Thoracic aorta (tissue), 2 donors: ENCODE measurements at places on chromosomes 6 and 20.
A peak's percentile ranks its signal among the peaks of the same experiment; 100 is the strongest.

- DNase-seq = no peak
These were observed 118.4 kb downstream of the MYLK4 start for GRCh38 chr6:2632368-2632767.

DNA sequence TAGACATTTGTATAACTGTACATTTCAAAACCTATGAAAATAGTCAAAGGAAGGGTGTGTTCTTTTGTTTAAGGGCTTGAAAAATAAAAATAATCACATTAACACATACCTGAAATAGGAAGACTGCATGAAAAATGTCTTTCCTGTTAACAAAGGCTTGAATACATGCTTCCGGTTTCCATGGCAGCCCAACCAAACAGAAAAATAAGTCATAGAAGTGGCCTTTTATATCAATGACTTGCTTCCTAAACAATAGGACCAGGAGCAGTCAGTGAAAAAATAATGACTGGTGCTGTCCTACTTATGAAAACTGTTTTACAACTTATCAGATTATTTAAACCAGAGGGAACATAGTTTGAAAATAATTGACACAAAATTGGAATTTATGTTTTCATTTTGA is 412.6 kb upstream of the PLCB4 start:
- no peak for DNase-seq

- no peak for DNase-seq
These were observed 23.4 kb upstream of the TRDN start for GRCh38 chr6:123659960-123660748.

GRCh38 chr20:651713-652614 is 1.0 kb downstream of the SRXN1 start:
- no peak for DNase-seq

DNA sequence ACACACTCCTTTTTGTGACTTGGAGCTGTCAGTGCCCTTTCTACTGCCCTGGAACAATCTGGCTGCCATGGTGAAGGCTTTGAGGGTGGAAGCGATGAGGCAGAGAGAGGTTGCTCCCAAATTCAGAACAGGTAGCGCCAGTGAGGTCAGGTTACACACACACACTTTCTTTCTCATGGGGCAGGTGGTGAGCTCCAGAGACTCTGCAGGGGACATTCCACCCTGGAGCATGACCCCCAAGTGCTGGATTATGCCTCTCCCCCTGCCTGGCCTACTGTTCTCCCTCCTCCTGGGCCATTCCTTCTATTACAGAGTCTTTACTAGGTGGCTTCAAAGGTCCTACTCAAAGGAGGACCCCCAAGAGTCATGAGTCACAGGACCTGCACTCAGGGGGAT is 98.0 kb downstream of the EYA2 start:
- DNase-seq = no peak

DNA sequence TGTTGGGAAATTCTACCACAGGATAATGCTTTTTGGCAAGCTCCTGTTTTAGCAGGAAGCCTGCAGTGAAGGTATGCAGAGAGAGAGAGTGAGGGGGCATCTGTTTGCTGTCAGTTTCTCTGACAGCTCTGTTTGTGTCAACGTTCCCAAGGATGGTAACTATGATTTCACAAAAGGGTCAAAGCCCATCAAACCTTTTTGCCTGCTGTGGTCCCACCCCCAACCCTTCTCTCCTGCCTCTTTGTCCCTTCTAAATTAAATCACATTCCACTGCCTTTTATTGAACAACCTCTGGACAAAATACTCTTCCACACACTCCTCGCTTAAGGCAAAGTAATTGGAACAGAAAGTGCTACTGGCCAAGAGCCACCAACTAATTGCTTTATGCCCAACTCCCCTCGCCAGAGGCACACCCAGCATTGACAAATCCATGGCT is 128.3 kb downstream of the TSHZ2 start:
- DNase-seq = no peak

GRCh38 chr6:18166312-18167036 is 11.3 kb downstream of the KDM1B start:
- no peak for DNase-seq

DNA sequence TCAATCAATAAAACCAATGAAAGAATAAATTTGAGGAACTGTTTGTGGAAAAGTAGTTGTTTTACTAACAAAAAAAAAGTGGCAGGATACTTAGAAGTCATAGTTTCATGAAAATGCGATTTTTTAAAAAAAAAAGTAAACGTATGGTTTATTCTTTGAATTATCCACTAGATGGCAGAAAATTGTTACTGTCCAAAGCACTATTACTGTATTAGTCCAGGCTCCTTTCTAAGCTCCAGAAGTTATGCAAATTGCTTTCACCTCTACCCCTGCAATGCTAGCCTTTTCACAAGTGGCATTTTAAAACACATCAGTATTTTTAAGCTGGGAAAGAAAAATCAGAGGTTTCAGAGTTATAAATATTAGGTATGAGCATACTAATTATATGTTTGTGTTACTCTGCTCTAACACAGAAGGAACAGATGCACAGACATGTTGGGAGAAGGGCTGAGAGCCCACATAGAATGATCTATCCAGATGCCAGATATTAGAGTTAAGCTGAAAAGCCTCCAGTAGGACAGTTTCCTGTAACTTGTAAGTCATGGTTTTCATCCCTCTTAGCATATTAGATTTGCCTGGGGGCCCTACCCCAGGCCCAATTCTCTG is 63.9 kb downstream of the FHL5 start:
- no peak for DNase-seq

DNA sequence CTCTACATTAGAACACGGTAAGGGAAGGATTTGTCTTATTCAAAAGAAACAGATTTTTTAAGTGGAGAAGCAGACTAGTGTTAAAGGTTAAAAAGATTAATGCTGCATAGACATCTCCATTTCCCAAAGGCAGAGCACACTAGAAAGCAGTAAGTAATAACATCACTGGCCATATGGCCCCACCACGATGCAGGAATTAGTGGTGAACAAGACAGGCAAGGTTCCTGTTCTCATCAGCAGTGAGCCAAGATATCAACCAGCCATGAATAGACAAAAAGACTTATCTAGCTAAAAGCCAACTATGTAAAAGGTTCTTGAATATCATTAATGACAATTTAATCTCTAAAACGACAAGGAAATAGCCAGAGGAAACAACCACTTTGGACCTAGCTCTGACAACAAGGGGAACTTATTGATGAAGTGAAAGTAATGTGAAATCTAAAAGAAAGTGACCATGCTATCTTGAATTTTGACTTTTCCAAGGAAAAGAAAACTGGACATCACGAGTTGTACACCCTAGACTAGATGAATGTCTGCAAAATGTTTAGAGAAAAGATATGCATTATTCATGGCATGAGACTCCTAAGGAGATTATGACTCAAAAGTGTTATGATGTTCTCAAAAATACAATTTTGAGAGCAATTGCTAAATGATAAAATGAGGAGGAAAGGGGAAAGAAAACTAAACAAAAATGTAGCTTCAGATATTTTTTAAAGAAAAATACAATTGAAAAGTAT is 157.9 kb upstream of the STXBP5 start:
- no peak for DNase-seq

DNA sequence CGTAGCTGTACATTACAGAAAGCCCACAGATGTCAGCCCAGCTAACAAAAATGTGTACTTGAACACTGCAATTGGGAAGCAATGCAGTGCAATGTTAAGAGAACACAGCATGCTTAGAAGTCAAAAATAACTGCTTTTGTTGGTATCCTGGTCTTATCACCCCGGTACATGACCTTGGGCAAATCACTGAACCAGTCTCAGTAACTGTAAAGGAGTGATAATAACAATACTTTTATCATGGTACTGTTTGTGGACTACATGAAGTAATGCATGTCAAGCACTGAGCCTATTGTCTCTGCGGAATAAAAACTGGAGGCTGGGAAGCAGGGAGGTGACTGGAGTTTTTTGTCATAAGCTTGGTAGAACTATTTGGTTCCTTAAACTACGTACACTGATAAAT is 44.7 kb upstream of the SPDEF start:
- DNase-seq = no peak

DNA sequence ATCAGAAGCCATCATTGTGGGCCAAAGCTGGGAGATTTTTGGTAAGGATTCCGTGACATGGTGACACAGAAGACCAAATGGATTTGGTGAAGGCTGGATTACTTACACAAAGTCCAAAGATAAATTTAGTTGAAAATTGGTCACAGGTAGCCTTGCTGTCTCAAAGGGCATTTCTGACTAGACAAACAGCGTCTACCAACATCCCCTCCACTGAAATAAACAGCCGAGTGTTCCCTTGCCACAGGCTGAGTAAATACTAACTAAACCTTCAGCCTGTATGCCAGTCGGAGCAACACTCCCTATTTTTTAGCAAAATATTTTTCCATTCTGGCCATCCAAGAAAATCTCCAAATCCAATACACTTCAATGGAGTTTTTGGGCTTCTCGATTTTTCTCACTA is 279.9 kb upstream of the CITED2 start:
- no peak for DNase-seq

- no peak for DNase-seq
These were observed 60.1 kb upstream of the PHIP start for GRCh38 chr6:79138146-79138545.

- peak; percentile 20 for DNase-seq
These were observed 8.5 kb downstream of the RBM24 start for GRCh38 chr6:17289630-17290061.

DNA sequence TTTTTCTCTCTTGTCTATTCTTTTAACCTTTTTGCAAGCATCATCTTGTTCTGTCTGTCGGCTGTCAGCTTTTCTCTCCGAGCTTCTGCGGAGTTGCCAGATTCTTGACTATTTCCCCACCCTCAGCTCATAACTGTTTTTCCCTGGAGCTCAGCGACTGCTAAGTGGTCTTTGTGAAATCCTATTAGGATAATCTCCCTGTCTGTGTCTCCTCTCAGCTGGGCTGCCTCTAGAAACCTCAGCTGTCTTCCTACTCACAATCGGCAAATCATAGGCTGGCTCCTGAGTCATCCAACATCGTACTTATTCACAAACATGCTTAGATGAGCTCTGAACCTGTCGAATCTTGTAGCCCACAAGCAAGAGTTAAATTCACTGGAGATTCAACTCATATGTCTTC is 332.3 kb downstream of the PTPRT start:
- no peak for DNase-seq

DNA sequence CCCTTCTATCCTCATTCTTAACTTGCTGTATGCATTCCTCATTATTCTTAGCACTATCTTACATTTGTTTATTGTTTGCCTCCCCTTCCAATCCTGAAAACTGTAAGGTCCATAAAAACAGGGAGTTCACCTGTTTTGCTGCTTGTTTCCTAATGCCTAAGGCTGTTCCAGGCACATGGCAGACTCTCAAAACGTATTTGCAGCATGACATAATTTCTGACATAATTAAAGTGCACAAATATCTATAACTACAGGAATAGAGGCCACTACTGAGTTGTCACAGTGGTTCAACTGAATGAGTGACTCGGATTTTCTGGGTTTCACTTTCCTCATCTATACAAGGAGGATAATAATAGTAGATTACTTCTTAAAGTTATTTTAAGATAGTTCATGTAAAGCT is 83.0 kb downstream of the HFE start:
- DNase-seq = no peak

DNA sequence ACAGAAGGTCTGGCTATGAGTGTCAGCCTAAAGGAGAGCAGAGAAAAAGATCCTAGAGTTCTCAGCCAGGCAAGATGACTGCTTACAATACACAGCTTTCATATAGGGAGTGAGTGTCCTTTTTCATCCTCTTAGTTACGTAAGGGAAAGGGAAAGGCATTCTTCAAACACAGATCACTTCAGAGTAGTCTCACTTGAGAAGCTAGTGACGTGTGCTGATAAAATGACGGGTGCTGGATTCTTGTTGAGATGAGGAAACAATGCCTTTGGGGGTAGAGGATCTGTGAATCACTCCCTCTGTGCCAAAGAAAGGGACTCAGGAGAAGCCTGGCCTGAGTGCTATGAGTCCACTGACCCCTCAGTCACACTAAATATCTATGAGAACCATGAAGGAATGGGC is 117.3 kb downstream of the QRSL1 start:
- DNase-seq = no peak

DNA sequence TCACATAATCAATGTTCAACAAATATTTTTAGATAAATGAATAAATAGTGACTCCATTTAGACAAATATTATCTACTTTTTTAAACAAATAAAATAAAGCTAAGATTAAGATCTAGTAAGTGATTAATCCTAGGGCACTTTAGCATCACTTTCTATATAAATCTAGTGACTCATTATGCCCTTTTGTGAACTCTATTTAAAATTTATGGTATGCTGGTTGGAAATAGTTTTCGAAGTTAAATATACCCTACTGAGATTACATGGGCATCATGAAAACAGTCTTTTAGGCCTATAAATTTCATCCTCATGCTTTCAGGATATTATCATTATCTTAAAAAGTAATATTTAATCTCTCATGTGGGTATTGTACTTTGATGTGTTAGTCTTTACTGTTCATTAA is 140.4 kb upstream of the UFL1 start:
- no peak for DNase-seq

GRCh38 chr6:82331031-82331773 is 32.4 kb upstream of the TPBG start:
- no peak for DNase-seq

GRCh38 chr6:105871542-105871941 is 214.6 kb upstream of the PRDM1 start:
- no peak for DNase-seq

DNA sequence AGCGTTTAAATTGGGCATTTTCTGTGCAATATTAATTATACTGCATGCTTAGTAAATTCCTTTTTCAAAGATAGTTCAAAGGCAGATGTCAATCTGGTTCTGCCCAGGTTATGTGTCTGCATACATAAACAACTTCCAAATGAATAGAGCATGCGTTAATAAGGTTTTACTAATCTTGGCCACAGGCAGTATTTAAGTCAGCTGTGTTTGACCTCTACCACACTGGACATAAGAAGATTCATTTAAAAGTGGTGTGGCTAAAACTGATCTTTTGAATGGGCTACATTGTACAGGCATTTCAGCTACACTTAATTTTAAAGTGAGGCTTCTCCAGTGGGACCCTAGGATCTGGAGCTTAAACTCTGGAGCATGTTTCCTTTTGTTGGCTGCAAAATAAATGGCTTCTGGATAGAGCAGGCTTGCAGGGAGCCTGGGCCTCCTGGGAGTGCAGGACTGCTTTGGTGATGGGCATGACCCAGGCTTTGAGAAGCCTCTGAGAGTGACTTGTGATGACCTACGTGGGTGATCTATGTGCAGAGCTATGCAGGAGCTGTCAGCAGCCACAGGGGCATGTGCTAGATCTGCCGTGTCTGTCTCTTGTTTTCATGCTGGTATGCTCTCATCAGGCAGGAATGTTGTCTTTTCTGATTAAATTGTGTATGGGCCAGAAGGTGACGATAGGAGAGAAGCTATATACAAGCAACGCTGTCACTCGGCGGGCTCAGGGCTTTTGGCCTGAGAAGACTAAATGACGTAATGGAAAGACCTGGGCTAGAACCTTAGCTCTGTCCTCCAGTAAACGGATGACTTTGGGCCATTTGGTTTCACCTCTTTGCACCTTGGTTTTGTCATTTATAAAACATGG is 331.2 kb downstream of the QKI start:
- DNase-seq = no peak

- DNase-seq = no peak
These were observed 174.5 kb downstream of the LINC00237 start for GRCh38 chr20:20931632-20932031.
